WERI-Rb-1 (cell line): ENCODE measurements at places on chromosomes 12 and 14.

- no peak for DNase-seq
Measured at GRCh38 chr12:14048941-14049545, 67.6 kb upstream of the GRIN2B start.

DNA sequence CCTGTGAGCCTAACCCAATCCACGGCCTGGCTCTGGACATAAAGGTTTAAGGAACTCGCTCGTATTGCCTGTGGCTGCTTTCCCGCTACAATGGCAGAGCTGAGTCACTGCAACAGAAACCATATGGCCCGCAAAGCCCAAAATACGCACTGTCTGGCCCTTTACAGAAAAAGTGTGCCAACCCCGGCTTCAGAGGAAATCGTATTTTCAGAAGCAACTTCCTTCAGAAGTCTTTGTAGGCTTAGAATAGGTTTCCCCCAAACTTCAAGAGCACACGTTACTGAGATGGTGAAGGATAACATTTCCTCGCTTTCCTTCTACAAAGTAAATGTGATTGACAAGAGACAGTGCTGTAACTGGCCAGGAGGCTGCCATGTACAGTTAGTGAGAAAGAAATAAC lies 34.8 kb upstream of the TESC start:
- no peak for DNase-seq

DNA sequence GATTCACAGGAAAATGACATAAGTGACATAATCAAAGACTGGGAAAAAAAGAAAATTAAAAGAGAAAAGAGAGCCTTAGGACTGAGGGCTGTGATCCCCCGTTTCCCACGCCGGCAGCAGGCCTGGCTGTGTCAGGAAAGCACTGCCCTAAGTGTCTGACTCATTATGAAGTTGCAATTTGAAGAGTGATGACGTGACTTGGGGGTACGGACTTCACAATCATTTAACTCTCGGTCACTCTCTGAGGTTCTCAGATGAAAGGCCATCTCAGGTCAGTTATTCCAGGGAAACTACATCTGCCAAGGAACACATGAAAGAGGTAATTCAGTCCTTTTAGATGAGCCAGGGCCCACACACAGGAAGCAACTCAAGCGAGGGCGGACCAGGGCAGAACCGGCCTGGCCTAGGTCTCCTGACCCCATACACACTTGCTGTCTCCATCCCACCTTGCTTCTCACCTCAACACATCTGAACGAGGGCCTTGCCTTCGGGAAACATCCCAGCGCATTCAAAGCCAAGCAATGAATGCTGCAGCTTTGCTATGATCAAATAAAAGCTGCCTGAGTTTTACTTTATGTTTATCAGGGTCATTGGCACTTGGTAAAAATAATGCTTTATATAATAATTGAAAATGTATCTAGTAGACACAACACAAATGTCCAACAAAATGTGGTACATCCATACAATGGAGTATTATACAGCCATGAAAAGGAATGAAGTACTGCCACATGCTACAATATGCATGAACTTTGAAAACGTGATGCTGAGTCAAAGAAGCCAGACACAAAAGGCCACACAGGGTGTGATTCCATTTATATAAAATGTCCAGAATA lies 2.7 kb downstream of the SSH1 start:
- no peak for DNase-seq

DNA sequence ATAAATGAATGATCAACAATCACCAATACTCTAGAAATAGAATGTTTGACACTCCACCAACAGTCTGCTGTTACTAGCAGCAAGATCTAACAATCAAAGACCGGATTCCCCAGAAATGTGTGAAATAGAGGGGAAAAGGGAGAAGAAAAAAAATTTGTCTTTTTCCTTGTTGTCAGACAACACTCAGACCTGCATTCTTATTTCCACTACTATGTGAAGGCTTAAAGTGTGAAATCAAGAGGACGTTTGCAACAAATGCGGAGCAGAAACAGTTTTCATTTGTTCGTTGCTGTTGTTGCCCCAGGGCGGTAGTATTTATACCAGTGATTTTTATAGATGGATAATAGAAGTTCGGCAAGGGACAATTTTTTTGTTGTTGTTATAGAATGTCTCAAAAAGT lies 9.2 kb downstream of the NKX2-1 start:
- no peak for DNase-seq

- no peak for DNase-seq
Measured at GRCh38 chr12:26188127-26188526, 7.2 kb upstream of the SSPN start.

- no peak for DNase-seq
Measured at GRCh38 chr12:105481392-105482300, 151.2 kb downstream of the C12orf75 start.

DNA sequence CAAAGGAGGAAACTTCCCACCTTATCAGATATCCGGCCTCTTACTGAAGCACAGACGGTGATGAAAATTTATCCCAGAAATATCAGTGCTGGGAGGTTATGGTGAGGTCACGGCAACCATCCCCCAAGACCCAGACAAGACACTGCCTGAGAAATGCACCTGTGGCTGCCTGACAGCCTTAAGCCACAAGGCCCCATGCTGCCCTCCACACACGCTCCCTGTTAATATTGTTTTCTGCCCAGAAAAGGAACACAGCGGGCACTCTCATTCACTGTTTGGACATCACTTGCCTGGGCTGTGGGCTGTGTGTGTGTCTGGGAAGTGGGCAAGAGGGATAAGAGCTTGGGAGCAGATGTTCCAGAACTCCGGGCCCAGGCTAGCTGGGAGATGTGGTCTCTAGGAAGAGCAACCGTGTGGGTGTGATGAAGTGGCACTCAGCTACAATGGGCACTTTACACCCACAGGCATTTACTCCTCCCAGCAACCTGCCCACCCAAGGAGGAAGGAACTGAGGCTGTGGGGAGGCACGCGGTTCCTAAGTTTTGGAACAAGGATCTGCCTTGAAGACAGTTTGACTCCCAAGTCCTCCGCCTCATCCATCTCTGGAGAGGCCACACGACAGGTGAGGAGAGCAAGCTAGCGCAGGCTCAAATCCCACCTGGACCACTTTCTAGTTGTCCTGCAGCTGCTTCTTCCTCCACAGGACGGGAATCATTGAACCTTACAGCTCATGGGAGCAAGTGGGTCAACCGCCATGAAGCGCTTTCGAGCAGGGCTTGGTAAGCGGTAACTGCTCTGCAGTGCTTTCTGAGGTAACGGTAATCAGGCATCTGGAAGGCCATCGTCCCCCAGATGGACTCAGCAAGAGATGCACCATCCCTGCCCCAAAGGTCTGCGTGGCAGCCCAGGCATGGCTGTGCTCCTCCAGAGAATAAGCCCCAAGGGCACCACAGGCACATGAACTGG lies 91.4 kb downstream of the CHGA start:
- DNase-seq: no peak

DNA sequence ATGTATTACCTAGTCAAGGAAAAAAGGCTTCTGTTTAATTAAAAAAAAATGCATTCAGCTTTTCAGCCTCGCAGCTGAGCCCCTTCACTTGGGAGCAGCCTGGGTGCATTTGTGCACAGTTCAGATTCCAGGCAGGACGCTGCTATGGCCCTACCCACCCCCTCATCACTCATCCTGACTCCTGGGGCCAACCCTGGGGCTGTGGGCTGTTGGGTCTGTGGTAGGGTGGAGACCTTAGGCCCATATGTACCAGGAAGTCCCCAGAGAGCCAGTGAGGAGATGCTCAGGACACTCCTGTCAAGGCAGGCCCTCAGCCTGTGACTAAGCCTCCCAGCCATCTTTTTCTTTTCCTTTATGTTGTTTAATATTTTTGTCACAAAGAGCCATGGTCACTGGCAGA lies 9.3 kb upstream of the CDCA4 start:
- DNase-seq: no peak

DNA sequence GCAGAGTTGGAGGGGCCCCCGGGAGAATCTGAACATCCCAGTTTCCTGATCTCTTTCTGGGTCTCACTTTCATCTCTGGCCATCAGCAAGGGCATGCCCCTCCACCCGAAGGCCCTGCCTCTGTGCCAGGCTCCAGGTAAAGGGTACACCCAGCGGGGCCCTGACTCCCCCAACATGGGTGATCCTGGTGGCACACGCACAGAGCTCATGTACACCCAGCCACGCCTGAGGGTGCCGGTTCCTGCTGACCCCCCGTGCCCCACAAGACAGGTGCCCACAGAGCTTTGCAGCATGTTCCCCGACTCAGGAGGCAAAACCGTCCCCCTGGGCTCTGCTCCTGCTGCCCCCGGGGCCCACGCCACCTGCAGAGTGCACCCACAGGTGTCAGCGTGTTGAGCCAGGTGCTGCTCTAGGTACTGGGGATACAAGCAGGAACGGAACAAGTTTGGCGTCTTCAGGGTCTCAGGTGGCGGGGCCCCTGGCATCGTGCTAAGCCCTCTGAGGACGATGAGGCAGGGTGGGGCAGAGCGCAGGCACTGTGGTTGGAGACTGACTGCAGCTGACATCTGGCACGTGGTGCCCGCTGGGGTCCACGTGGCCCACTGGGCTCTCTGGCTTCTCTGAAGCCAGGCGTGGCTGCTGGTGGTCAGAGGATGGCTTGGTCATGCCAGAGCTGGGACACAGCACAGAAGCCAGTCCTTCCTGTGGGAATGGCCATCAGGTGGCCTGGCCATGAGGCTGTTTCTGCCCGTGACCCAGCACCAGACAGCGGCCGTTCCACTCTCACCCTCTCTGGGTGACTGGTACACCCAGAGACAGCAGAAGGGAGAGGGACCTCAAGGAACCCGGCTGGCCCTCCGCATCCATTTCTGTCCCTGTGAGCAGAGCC lies 13.8 kb downstream of the BAG5 start:
- no peak for DNase-seq

GRCh38 chr12:113456761-113457160 lies 14.9 kb downstream of the LHX5 start:
- no peak for DNase-seq

DNA sequence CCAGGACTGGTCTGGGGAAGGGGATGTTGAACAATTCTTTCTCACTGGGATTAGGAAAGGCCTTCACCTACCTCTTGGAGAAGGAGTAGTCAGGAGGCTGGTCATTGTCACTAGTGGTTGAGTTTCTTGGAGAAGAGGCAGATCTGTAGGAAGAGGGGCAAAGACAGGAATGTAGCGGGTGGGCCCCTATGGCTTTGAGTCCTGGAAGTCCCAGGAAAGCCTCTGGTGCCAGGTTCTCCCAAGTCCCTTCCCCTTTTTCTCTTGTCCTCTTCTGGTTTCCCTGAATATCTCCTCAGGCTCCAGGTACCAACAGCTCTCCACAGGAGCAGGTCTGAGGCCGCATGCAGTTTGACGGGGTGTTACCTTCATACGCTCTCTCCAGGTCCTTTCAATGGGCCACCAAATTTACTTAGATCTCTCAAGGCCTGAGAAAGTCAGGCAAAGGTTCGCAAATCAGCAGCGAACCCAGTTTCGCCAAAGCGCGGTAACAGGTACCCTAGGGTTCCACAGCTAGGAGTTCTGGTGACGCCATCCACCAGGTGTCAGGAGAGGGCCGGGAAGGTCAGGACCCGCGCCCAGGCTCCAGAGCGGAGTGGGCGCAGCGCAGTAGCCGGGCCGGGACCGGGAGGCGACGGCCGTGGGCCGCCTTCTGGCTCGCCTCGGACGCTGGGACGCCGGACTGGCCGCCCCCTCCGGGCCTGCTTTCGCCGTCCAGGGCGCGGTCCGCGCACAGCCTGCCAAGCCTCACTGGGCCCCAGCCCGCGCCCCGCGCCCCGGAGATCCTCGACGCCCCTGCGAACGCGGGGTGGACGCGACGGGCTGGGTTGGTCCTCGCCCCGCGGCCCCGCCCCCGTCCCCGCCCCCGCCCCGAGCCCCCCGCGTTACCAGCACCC lies 795 bp downstream of the SMAGP start:
- DNase-seq: peak; percentile 83

- DNase-seq: no peak
Measured at GRCh38 chr12:65449400-65449799, 170.9 kb downstream of the MSRB3 start.

DNA sequence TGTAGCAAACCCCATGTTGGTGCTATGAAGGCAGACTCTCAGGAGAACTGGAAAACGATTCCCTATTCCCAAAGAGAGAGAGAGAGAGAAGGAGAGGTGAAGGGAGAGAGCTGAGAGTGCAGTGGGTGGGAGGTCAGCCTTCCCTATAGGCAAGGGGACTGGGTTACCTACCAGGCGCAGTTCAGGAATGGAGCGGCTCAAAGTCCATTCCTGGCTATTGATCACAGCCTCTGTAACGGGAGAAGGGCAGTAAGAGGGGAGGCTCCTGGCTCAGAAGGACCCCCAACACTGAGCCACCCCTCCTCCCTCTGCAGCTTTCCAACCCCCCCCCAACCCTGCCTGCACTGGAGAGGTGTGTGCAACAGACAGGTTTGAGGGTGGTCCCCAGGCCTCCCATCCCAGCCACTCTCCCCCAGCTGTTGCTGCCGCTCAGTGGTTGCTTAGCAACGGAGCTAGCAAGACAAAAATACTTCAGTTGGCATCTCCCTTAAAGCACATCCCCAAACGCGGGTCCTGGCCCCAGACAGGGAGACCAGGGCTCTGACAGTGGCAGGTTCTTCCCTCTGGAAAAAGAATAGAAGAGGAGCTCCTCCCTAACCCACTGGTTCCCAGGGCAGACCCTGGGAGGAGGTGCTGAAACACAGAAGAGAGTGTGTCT lies 3.2 kb downstream of the AGAP2 start:
- DNase-seq: no peak

DNA sequence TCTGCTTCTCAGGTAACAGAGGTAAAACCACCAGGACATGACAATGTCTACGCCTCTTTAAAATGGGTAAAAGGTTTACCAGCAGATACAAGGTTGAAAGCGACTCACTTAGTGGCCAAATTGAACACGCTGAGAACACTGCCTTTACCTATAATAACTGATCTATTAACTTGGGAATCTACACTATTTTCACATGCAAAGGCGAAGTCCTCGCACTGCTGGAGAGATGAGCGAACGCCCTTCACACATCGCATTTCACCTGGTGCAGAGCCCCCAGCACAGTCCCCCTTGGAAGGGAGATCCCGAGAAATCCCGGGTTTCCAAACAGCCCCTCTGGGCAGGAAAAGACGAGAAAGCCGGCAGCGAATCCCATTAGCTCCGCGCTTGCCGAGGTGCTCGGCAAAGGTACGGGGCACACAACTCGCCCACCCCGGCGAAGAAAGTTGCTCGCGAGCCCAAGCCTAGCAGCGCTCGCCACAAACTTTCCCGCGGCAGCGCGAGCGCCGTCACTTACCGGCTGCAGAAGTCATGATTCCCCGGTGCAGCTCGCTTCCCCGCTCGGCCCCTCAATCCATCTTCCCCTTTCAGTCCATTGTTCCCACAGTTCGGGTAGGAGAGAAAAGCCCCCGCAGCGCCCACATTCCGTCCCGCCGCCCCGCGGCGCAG lies 423 bp downstream of the FGD6 start:
- DNase-seq: no peak

- no peak for DNase-seq
Measured at GRCh38 chr14:71610149-71610548, 322.1 kb upstream of the RGS6 start.
